ENCODE measurements at places on chromosomes 13 and 19.

DNA sequence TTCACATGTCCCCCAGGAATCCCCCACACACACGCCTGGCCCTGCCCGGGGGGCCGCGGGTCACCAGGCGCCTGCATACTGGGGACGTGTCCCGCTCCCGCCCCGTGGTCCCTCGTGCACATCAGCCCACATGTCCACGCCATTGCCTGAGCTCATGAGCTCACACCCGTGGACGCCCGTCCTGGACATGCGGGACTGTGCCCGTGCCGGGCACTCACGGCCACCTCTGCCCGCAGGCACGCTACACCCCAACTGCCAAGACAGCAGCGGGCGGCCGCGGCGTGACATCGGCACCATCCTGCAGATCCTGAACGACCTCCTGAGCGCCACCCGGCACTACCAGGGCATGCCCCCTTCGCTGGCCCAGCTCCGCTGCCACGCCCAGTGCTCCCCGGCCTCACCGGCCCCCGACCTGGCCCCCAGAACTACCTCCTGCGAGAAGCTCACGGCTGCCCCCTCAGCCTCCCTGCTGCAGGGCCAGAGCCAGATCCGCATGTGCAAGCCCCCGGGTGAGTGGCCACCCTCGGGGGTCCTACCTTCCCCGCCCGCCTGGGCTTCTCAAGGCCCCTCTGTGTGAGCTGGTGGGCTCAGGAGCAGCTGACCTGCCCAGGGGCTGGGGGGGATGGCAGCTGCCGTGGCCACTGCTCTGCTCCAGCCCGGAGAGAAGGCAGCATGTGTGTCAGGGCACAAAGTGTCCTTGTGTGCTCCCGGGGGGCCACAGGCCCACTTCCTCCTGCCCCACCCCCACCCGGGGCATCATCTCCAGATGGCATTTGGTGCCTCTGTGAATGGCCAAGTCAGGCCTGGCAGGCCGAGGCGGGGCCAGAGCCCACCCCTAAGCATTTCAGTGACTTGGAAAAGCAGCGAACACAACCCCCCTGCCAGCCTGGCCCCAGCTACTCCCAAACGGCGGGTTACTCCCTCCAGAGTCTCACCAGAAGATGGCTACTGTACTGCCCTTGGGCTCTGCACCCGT is 7.1 kb downstream of the MIDN start:
- DNase-seq = no peak

DNA sequence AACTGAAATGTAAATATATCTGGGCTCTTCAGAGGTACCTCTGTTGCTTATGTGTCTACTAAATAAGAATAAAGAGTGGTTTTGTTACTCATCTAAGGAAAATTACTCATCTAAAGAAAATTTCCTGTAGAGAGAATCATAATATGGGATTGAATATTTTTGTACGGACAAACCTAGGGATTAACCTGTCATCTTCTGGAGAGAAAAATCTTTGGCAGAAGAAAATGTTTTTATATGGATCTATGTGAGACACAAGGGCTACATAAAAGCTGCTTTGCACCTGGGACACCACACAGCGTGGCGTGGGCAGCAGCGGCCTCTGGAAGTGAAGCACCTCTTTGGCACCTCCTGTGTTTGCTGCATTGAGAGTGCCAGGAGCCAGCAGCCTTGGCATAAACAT is 242.9 kb upstream of the DACH1 start:
- no peak for DNase-seq

GRCh38 chr13:73754727-73755292 is 379.4 kb downstream of the KLF12 start:
- DNase-seq = no peak

- DNase-seq = no peak
These were observed 199.1 kb downstream of the DCT start for GRCh38 chr13:94280349-94280748.

- DNase-seq = no peak
These were observed 40.8 kb downstream of the IER2 start for GRCh38 chr19:13190781-13191540.

DNA sequence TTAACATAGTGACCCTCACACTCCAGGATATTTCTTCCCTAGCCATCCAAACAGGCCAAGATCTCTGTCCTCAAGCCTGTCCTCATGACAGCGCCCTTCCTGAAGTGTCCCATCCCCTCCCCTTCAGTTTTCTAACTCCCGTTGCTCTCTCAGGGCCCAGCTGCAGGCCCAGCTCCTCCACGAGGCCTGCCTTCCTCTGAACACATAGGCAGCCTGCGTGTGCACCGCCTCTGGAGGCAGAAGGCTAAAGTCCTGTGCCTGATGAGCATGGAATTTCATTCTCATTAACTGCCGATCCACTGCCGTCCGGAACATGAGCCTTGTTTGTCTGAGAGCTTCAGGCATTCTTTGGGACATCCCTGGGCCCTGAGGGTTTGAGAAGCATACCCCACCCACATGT is 306.4 kb downstream of the DCLK1 start:
- no peak for DNase-seq

DNA sequence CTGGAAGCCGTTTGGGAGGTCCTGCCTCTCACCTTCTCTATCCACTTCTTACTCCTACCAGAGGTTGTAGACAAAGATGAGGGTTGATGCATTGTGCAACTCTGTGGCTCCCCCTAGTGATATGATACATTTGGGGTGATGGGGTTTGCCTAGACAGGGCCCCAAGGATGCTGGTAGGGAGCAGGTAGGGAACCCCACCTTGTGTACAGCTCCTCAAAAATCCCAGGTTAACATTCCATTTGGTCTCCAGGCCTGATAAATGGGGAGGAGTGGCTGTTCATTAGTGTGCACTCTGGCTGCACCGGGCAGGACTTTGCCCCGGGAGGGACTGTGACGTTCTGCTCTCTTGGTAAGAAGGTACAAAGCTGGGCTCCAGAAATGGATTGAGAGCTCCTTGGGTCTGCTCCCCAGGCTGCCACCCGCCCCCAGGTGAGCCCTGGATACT is 19.2 kb downstream of the SIGLEC8 start:
- DNase-seq = no peak

DNA sequence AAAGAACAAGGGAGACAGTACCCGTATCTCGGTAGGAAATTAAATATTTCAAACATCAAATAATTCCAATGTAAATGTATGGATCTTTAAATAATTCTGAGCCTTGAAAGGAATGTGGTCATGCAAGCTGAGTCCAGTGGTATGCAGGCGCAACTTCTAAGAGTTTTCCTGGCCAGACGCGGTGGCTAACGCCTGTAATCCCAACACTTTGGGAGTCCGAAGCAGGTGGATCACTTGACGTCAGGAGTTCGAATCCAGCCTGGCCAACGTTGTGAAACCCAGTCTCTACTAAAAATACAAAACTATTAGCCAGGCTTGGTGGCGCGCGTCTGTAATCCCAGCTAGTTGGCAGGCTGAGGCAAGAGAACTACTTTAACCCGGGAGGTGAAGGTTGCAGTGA is 1.1 kb upstream of the ZNF845 start:
- no peak for DNase-seq

DNA sequence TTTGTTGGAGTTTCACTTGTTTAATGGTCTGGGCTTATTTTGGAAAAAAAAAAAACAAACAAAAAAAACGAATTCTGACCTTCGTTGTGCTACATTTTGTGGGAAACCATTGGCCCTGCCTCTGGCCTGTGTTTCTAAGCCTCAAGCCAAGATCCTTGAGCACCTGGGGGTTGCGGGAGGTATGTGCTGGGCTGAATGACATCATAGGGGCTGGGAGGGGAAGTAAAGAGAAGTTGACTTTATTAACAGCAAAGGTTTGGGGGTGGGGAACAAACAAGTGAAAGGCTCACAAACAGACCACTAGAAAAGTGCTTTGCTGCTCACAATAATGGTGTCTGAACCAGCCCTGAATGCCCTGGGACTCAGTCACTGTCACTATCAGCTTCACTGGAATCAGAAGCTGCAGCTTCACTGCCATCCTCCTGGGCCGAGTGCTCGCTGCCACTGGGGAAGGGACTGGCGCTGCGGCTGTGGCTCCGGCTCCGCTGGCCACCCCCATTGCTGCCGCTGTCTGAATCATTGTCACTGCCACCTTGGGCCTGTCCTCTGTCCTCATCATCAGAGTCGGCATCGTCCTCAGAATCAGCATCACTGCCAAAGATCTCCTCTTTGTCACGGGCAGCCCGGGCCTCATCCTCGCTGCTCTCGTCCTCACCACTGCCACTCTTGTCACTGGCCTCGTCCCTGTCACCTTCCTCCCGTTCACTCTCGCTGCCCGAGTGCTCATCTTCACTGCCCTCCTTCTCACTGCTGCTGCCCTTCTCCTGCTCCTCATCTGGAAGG is 5.1 kb downstream of the PAF1 start:
- DNase-seq = no peak

DNA sequence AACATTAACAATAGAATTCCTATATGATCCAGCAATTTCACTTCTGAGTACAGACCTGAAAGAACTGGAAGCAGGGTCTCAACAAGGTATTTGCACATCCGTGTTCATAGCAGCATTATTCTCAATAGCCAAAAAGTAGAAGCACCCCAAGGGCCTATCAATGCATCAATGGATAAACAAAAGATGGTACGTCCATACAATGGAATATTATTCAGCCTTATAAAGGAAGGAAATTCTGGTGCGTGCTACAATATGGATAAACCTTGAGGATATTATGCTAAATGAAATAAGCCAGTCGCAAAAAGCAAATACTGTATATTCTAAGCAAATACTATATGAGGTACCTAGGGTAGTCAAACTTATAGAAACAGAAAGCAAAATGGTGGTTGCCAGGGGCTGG is 30.8 kb upstream of the CEBPA start:
- DNase-seq = no peak
